ENCODE measurements at places on chromosomes 7 and 10.

DNA sequence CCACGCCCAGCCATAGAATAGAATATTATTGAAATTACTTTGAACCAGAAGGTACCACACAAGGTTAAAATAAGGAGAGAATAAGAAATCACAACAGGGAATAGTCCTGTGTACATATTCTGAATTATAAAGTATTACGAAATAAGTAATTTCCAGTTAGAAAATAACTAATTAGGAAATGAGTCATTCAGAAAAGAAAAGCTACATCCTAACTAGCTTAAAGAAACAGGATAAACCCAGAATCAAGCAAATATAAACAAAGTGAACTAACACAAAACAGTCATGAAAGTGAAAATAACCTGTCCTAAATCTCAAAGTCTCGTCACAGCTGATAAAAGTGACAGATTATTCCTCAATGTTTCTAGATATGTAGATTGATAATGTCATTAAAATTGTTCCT, 74.8 kb upstream of the NEBL start:
- no peak for DNase-seq

- DNase-seq = no peak
Measured at GRCh38 chr7:107027208-107027607, 17.3 kb upstream of the PRKAR2B start.

DNA sequence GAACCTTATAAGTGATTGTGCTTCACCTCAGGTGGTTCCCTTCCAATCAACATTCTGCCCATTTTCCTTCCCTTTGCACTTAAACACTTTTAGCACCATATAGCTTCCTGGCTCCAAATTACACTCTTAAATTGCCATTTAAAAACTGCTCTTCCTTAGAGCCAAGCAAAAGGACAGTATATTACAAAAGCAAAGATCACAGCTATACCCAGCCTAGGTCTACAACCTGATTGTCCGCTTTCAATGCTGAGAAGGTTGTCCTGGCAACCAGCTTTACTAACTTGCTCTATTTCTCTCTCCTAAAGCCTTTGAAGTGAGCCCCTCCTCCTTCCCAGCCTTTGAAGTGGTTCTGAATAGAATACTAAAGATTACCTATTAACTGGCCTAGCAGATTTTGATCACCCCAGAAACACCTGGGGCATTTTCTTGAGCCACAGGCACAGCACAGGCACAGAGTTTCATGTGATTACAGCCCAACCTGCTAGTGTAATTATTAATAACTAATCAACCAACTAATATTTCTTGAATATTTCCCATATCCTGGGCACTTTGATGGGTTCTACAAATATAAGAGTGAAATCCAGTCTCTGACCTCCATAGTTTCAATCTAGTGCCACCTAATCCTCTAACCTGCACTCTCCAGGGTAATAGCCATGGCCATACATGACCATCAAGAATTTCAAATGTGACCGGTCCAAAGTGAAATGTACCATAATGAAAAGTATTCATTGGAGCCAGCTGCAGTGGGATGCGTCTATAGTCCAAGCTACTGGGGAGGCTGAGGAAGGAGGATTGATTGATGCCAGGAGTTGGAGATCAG, 63.6 kb upstream of the TRIM24 start:
- DNase-seq = no peak

DNA sequence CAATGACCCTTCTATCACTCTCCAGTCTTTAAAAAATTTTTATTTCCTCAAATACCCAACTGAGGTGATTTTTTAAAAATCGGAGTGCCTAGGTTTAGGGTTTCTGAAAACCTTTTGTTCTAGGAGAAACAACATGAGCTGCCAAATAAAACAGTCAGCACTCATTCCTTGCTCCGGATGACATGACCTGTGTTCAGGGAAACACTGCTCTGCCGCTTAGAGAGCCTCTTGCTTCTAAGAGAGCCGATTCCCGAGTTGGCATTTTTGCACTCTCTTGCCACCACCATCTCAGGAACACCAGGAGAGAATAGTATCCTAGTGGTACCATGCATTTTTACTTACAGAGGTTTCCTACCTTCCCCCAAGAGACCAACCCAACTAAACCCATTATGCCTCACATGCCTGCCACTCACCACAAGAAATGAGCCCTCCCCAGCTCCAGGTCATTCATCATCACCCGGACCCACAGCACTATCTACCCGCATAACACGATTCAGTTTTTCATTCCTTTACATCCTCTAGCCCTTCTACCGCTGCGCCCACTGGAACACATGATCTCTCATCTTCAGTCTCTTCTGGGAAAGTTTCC, 365.4 kb downstream of the THSD7A start:
- no peak for DNase-seq

DNA sequence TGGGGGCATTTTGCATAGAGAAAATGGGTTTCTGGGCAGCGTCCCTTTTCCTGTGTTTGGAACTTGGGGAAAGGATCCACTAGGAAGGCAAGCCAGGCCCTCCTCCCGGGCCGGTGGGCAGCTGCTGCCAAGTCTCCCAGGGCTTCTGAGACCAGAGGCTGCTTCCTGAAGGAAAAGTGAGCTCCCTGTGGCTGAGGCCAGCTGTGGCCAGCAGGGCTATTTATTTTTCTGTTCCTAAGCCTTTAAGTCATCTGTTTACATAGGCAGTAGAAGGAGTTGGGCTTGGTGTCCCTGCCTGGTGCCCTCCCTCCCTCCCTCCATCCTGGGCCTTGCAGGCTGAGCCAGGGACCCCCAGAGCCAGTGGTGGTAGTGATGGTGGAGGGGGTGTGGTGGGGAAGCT, 70.5 kb upstream of the COL13A1 start:
- DNase-seq = no peak

DNA sequence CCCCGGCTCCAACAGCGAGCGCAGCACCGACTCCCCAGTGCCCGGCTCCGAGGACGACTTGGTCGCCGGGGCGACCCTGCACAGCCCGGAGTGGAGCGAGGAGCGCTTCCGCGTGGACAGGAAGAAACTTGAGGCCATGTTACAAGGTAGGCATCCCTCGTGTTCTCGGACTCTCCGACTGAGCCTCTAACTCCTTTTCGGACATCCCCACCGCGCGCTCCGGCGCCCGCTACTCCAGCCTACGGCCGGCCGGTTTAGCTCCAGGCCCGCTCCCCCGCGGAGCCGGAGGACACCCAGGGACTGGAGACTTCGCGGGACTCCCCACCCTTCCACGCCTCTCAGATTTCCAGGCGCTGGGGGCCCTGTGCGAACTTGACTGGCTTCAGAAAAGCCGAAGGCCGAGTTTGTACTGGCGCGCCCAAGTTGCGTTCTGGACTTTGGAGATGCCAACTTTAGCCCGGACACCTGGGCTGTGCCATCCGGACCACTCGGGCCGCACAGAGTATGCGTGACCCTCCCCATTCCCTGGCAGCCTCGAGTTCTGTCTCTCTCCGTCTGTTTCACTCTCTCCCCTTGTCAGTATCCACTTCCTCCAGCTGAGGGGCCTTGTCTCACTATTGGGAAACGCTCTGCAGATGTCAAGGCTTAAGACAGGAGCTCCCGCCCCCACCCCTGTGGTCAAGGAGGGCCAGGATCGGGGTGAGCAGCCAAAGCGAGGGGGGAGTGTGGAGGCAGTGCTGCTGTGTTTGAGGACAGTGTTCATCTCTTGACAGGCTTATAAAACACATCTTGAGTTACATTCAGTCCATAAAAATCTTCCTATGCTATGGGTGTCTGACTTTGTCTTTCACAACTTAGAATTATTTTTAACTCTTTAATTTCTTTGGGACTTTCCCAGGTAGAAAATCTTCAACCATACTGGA, 777 bp downstream of the BICC1 start:
- DNase-seq = no peak

DNA sequence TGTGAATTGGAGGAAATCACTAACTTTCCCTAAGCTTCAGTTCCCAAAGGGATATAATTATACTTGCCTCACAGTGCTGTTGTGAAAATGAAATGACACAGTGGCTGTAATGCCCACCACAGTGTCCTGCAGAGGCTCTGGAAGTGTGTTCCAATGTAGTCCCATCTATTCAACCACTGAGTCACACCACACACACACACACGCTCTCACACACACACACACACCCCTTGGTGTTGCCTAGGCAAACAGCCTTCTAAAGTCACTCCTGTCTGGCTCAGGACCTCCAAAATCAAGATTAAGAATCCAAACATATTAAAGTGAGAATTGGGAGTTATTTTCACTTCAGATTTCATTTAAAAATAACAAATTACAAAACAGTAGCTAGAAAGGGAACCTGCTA, 73.3 kb downstream of the NRCAM start:
- no peak for DNase-seq

- DNase-seq = no peak
Measured at GRCh38 chr10:31897506-31897905, 31.1 kb downstream of the ARHGAP12 start.

- DNase-seq = no peak
Measured at GRCh38 chr10:6161921-6162320, 40.8 kb upstream of the PFKFB3 start.

All from naive thymus-derived CD8-positive, alpha-beta T cell (primary cell).